ENCODE measurements at places on chromosomes 3 and 15.
A peak's percentile ranks its signal among the peaks of the same experiment; 100 is the strongest.

GRCh38 chr3:123085932-123086627, 19.3 kb downstream of the PDIA5 start:
- peak; percentile 52 for DNase-seq

GRCh38 chr3:65619451-65619881, 419.3 kb downstream of the MAGI1 start:
- no peak for DNase-seq

GRCh38 chr3:111545349-111545748, 3.4 kb downstream of the CD96 start:
- no peak for DNase-seq

GRCh38 chr3:66268864-66269263, 48.1 kb downstream of the SLC25A26 start:
- DNase-seq: no peak

- peak; percentile 100 for DNase-seq
Observed at GRCh38 chr15:63250312-63250965, 27.0 kb upstream of the APH1B start.

- DNase-seq: no peak
Observed at GRCh38 chr3:67601919-67602608, 52.3 kb downstream of the SUCLG2 start.

- no peak for DNase-seq
Observed at GRCh38 chr3:157294491-157294890, 134.5 kb upstream of the CCNL1 start.

- no peak for DNase-seq
Observed at GRCh38 chr3:197554196-197554561, 1.6 kb downstream of the BDH1 start.

GRCh38 chr15:33846862-33847261, 121.4 kb upstream of the CHRM5 start:
- no peak for DNase-seq
